Amniotic stem cell (primary cell): ENCODE measurements at places on chromosomes 16 and 17.

DNA sequence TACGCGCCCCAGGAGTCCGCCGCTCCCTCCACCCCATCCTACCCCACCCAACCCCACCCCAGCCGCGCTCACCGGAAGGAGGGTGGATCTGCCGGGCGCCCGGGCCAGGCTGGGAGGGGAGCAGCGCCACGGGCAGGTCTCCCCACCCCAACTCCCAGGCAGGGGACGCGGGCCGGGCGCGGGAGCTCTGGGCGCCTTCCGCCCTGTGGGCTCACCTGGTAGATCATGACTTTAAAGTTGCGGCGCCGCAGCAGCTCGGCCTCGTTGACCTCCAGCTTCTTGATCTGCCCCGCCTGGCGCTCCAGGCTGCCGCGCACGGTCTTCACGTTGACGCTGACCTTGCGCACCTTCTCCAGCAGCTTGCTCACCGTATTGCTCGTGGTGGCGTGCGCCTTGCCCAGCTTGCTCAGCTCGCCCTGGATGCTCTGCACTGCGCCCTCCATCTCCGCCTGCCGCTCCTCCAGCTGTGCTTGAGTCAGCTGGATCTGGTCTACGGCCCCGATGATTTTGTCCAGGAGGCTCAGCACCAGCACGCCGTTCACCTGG is 571 bp downstream of the CAVIN1 start:
- no peak for DNase-seq

- DNase-seq, result no peak
Observed at GRCh38 chr17:53150101-53150698, 672.5 kb upstream of the KIF2B start.

DNA sequence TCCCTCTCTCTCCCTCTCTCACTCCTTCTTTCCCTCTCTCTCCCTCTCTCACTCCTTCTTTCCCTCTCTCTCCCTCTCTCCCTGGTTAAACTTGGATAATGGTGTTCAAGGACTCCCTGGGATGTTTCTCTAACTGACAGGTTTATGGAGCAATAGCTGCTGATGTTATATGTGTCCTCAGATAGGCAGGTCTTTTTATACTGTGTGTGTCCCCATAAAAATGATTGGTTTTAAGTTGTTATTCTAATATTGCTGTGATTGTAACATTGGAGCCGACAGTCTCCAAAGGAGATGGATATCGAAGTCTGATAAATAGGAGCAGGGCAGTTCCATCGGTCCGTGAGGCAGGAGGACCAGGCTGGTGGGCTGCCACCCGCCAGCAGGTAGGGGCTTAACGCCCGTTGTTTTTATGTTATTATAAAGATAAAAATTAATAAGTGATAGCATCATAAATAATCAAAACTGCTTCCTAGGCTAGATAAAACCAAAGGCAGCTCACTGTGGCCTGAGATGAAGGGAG is 38.1 kb upstream of the C16orf82 start:
- no peak for DNase-seq

- no peak for DNase-seq
Observed at GRCh38 chr17:37361543-37361942, 14.2 kb upstream of the C17orf78 start.

GRCh38 chr16:48000622-48001021 is 155.2 kb downstream of the ABCC12 start:
- no peak for DNase-seq

DNA sequence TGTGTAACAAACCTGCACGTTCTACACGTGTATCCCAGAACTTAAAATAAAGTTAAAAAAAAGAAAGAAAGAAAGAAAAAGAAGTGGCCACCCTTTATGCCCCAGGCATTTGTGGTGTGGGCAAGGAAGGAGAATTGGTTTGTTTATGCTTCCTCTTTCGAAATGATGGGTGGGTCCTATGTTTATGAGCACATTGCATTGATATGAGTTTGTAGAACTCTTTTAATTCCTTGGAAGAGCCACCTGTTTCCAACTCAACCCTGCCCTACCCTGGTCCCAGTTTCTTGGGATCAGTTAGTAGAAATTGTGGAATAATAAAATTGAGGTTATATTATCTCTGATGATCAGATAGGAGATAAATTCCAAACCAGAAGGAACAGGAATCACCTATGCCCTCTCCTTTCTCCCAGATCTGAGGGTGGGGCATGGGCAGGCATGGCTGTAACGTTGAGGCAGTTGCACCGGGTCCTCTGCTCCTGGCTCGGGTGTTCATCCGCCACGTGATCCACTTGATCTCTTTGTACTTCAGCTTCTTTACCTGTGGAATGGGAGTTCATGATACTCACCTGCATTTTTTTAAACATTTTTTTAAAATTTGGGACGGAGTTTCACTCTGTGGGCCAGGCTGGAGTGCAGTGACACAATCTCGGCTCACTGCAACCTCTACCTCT is 15.9 kb downstream of the CHAD start:
- DNase-seq, result no peak

DNA sequence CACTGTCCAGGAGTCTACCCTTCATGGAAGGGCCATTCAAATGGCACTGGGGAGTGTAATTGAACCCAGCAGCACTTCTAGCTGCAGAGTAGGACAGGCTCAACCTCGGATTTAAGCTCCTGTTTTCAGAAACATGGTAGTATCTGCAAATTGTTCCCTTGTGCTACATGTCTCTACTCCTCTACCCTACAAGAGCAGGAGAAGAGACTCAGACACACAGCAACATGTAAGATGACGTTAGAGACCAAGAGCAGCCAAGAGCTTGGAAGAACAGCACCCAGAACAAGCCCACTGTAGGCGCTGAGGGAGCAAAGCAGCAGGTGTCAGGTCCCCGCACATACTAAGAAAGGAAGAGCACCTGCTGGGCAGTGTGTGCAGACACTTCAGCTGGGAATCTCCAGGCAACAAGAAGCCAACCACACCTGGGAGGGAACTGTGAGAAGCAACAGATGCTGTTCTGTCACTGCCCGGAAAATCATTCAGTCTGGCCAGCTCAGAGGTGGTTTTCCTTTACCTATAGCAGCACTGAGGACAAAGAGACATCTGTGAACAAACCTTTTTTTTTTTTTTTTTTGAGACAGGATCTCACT is 35.6 kb upstream of the MNT start:
- no peak for DNase-seq

DNA sequence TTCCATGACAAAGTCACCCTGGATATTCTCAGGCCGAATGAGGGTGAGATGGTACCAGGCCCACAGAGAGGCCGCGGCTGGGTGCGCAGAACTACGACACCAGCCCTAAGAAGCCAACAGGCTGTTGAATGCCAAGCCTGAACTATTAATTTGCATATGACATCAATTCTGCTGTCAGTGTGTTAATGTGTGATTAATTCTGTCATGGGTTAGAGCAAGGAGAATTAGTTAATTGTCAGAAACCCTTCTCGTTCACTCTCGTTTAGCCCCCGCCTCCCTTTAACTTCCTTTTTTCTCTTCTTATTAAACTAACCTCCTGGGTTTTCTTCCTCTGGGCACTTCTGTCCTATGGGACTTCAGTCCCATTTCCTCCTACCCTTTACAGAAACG is 123.4 kb downstream of the ZFHX3 start:
- no peak for DNase-seq

GRCh38 chr17:39606434-39607056 is 1.2 kb downstream of the NEUROD2 start:
- no peak for DNase-seq

GRCh38 chr17:77882481-77883212 is 75.9 kb upstream of the TNRC6C start:
- DNase-seq, result no peak

DNA sequence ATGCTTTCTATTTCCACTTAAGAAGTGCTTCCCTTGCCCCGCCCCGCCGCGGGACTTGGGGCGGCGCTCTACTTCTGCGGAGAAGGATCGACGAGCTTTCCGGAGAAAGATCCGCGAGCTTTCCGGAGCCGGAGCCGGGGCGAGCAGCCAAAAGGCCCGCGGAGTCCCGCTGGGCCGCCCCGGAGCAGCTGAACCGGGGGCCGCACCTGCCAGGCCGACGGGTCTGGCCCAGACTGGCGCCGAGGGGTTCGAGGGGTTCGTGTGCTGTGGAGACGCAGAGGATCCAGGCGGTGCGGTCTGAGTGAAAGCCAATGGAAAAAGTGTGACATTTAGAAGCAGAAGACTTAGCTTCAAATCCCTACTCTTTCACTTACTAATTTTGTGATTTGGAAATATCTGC is 50.8 kb downstream of the TBC1D26 start:
- DNase-seq, result no peak

- DNase-seq, result no peak
Observed at GRCh38 chr17:47864791-47865216, 13.8 kb upstream of the SP6 start.

GRCh38 chr16:30340621-30341020 is 14.5 kb downstream of the CD2BP2 start:
- no peak for DNase-seq

- no peak for DNase-seq
Observed at GRCh38 chr17:41785859-41786226, 668 bp downstream of the JUP start.

GRCh38 chr17:2084036-2084765 is 29.3 kb downstream of the HIC1 start:
- no peak for DNase-seq

GRCh38 chr17:3843935-3844516 is 2.0 kb downstream of the NCBP3 start:
- DNase-seq, result no peak

DNA sequence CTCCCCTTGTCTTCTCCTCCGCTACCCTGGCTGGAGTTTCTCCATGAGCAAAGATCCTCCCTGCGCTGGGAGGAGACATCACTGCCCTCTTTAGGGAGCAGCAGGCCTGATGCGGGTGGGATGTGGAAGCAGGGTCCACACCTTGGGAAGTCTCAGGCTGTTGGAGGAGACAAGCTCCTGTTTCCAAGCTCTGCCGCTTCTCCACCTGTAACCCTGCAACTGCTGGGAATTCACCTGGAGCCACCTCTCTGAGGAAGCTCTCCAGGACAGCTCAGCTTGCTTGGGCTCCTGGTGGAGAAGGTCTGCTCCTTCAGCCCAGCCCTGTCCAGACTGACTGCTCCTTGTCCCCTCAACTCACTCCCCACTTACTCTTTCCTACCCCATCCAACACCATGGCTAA is 14.8 kb upstream of the C17orf107 start:
- no peak for DNase-seq

- no peak for DNase-seq
Observed at GRCh38 chr16:25060920-25061319, 45.8 kb upstream of the ARHGAP17 start.

DNA sequence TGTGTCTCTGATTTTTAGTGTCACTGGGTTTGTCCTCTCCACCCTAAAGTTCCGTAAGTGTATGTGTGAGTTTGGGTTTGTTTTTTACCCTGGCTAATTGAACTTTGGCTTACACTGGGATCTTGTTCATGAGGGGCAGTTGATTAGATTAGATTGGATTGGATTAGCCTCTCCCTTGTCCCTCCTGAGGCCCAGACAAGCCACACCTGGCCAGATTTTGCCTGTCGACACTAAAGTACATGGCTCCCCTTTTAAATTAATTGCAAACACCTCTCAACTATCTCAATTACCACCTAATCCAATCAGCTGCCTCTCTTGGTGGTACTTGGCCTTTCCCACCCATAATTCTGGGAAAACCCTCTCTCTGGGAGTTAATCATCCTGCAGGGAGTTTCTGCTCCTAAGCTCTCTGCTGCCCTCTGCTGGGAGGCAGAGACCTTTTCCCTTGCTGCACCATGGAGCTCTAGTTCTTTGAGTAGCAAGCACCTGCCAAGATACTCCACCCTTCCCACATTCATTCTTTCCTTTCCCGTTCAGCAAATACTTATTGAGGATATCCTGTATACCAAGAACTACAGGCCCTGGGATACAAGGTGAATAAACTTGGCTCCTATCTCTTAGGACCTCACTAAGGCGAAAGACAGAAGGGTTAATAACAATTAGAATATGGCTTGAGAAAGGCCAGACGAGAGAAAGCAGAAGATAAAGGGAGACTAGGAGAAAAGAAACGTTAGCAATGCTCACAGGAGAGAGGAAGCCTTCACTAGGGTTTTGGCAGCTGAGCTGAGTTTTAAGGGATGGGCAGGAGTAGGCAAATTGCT is 60.0 kb upstream of the MPHOSPH6 start:
- peak; percentile 31 for DNase-seq

DNA sequence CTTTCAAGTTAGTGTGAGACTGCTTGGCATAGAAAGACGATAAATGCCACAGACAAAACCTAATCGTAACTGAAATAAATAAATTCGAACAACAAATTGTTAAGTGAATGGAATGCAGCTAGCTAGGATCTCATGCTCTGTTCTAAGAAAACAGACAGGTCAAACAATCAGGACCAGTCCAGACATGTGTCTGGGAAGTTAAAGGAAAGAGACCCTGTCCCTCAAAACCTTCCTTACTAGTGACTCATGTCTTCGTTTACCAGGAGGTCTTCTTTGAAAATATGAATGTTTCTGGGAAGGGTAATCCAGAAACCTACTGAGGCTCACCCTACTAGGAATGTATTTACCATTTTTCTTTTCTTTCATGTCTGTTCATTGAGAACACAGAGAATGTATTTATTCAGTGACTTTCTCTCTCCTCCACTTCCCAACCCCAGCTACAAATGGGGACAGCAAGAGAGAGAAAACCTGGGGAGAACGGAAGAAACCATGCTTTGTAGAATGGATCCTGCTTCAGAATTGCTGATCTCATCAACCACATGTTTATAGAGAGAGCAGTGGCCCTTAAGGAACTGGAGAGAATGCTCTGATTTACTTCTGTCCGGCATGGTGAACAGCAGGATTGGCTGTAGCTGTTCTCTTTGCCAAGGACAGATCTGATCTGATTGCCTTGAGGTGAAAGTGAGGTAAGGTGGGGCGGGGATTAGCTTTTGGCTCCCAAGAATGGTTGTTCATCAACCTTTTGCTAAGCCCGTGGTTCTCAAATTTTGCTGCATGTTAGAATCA is 39.4 kb upstream of the DHX8 start:
- DNase-seq, result no peak
